ENCODE measurements at places on chromosomes 6 and 20.

- no peak for DNase-seq
Observed at GRCh38 chr6:4029687-4030086, 49.2 kb downstream of the FAM217A start.

DNA sequence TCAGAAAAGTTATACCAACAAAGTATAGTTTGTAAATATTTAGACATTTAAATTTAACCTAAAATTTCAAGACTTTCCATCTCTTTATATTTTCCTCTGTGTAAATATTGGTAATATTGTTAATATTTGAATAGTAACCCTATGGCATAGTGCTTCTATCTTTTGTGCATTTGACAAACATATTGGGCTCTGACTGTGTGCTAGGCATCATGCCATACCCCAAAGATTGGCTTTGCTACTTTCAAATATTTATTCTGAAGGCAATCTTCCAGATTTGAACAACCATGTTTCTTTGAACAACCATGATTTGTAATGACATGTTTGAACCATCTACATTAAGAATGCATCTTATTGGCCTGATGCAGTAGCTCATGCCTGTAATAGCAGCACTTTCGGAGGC lies 15.5 kb upstream of the PRDM1 start:
- no peak for DNase-seq

- DNase-seq = no peak
Observed at GRCh38 chr20:7410150-7410549, 530.1 kb downstream of the HAO1 start.

DNA sequence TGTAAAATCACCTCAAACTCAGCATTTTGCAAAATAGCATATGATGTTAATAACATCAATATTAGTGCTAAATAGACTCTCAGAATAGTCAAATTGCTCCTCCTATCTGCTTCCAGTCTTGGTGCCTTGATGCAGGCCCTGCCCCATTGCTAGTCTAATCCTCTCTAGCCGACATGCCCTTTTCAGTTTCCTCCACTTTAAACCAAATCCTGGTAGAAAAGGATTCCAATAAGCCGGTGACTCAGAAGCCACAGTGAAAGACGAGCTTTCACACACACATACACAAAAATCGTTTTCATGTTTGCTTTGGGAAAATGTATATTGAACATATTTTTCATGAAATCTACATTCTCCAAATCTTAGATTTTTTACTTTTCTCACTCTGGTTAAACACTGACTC lies 203.1 kb downstream of the LMBRD1 start:
- DNase-seq = no peak

- DNase-seq = peak; percentile 29
Observed at GRCh38 chr6:152748843-152749242, 1.8 kb upstream of the VIP start.

- no peak for DNase-seq
Observed at GRCh38 chr20:50398821-50399554, 111.2 kb upstream of the PTPN1 start.

- peak; percentile 57 for DNase-seq
Observed at GRCh38 chr20:58515233-58516212, at the start of gene APCDD1L. APCDD1L (minus strand) TSS chr20:58515399; CDS start chr20:58514707, 692 bp downstream.

GRCh38 chr6:152750694-152751093 lies at the start of gene VIP:
VIP (plus strand) TSS chr6:152750797; CDS start chr6:152752178, 1,381 bp downstream.
- DNase-seq = peak; percentile 46

DNA sequence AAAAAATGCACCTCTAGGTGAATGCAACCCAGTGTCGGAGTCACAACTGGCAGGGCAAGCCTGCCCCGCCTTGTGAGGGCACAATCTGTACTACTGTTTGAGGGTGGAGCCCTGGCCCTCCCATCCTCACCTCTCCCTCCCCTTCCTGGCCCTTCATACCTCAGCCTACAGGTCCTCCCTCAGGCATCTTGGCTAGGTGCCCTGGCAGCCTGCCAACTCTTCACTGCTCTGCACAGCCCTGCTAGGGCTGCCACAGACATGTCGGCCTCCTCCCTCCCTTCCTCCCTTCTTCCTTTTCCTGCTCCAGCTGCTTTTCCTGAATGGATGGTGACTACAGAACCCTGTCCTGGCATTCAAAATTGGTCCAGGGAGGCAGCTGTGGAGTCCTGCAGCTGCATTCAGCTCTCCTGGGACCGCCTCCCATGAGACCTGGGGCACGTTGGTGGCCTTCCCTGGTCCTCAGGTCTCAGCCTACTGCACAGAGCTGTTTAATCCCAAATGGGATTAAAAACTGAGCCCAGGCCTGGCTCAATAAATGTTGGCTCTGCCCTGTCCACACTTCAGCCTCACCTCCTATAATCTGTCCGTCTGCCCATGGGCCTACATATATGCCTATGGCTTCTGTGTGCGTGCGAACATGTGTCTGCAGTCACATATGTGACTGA lies 52.7 kb downstream of the CDH22 start:
- peak; percentile 33 for DNase-seq

DNA sequence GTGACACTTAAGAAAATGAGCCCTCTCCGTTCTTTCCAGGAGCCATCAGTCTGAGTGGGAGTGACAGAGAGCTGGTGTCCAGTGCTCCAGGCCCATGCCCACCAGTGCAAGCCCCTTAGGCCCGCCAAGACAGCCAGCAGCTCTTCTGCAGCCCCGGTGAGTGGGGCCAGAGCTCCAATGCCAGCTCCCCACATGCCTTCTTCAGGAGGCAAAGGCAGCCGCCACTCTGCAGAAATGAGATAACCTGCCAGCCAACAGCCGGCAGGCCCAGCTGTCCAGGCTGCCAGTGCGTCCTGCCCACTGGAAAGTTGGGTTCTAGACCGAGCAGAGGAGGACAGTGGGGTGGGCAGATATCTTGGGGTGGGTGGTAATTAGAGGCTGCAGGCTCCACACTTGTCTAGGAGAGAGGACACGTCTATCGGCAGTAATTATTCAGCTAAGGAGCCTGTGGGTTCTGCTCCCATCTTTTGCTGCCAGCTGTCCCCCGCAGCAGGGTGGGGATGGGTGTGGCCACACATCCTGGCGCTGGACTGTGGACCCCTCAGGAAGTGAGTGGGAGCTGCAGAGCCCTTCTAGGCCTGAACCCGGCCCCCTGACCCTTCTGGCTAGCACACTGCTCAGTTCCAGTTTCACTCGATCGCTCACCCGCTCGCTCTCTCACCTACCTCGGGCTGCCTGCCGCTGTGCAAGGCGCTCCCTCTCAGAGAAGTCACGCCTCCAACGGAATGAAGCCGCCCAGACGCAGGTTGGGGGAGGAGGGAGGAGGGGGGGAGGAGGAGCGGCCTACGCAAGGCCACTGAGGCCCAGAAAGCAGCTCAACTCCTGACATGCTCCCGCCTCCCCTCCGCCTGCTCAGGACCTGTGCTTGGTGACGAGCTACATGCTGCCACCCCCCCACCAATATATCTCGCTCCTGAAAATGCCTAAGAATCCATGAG lies 3.6 kb downstream of the GRM4 start:
- DNase-seq = no peak

GRCh38 chr20:62012631-62013030 lies 53.0 kb downstream of the TAF4 start:
- no peak for DNase-seq

Data from iris pigment epithelial cell (primary cell).